Aorta (tissue), 5 donors: ENCODE measurements at places on chromosomes 2 and 18. TPM values are rescaled to one million over a fixed set of nuclear protein-coding genes. Genes with fewer than 3 reads are reported as not detected.

GRCh38 chr2:40129725-40130124, 322.2 kb downstream of the SLC8A1 start:
- no peak for DNase-seq

DNA sequence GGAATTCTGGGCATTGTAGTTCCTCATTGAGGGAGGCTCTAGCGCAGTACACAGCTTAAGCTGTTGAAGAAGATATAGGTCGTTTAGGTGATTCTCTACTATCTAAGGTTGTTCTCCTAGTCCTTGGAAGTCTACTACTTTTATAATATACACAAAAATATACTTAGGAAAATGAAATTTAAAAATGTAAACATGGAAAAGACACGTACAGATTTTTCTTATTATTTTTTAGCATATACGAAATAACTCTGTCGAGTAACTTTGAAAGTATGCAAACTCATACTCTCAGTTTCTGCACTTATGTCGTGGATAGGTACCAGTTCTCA, 272 bp upstream of the FASTKD1 start:
- DNase-seq: no peak

DNA sequence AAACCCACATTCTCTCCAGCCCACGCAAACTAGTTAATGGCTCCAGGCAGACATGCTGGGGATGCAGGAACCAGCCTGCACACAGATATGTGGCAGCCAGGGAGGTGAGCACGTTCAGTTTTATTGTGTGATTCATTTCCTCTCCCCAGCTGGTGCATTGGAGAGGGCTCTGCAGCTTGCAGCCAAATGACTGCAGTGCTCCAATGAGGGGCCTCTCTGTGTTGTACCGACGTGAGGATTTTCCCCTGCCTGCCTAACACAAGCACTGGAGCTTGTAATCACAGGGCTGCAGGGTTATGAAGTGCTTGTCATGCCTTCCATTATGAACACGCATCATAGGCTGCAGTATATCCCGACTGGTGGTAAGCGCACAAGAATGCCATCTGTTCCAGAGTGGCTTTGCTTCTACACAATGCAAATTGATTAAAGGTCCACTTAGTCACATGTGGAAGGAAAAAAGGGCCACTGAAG, 92.3 kb upstream of the THUMPD2 start:
- no peak for DNase-seq

The TTC32 gene
- polyA plus RNA-seq: 33.9 TPM

DNA sequence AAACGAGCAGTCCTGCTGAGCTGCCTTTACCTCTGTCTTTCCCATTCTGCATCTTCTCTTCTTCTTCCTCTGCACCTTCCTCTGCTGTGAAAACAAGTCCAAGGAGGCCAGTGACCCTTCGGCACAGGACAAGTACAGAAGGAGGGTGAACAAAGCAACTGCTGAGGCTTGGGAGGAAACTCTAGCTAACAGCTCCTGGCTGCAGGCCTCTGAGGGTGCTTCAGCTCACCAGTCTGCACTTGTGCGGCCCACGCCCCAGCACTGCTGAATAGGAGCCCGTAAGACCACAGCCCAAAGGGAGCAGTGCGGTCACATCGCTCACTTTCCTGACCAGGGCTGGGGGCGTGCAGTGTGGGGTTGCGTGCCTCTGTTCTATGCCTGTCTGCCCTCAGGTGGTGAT, 42.1 kb upstream of the DNMT3A start:
- DNase-seq: no peak

The GORASP2 gene
- polyA plus RNA-seq: 38.9 TPM

The IL1RL2 gene
- polyA plus RNA-seq: not detected

The POTEC gene
- polyA plus RNA-seq: not detected

The ALPP gene
- polyA plus RNA-seq: not detected

GRCh38 chr2:104914509-104914908, 60.6 kb downstream of the POU3F3 start:
- no peak for DNase-seq

GRCh38 chr18:41703744-41704530, 251.1 kb upstream of the PIK3C3 start:
- DNase-seq: no peak

GRCh38 chr2:156401861-156402260, 34.3 kb upstream of the GPD2 start:
- no peak for DNase-seq

- DNase-seq: no peak
Observed at GRCh38 chr2:146477383-146477782, 1367.4 kb upstream of the ACVR2A start.

GRCh38 chr2:203446780-203447179, 88.3 kb downstream of the RAPH1 start:
- no peak for DNase-seq

The PID1 gene
- polyA plus RNA-seq: 67.2 TPM

- no peak for DNase-seq
Observed at GRCh38 chr18:13826209-13826608, 2.3 kb downstream of the MC5R start.

The FTCDNL1 gene
- not detected for polyA plus RNA-seq

DNA sequence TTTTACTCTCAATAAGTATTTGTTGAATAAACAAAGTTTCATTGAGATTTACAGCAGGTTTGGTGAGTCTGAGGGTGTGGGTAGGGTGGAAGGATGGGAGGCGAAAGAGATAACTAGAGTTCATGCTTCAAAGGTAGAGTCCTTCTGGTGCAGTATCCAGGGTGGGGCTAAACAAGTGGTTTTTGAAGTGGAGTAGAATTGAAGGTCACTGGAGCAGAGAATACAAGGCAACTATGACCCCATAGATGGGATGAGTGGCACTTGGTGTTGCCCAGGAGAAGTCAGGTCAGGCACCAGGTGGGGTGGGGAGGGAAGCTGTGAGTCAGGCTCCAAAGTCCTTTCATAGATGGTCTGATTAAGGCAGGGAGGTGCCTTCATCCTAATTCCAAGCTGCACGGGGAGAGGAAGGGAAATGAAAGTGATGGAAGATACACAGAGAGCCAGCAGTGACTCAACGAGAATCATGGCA, 6.6 kb upstream of the CAB39 start:
- no peak for DNase-seq

- peak; percentile 83 for DNase-seq
Observed at GRCh38 chr18:22170421-22171257, 1.2 kb downstream of the GATA6 start.

- DNase-seq: no peak
Observed at GRCh38 chr2:95391641-95392310, 10.7 kb upstream of the FAHD2A start.

GRCh38 chr2:191296083-191297006, 51.1 kb downstream of the MYO1B start:
- no peak for DNase-seq

DNA sequence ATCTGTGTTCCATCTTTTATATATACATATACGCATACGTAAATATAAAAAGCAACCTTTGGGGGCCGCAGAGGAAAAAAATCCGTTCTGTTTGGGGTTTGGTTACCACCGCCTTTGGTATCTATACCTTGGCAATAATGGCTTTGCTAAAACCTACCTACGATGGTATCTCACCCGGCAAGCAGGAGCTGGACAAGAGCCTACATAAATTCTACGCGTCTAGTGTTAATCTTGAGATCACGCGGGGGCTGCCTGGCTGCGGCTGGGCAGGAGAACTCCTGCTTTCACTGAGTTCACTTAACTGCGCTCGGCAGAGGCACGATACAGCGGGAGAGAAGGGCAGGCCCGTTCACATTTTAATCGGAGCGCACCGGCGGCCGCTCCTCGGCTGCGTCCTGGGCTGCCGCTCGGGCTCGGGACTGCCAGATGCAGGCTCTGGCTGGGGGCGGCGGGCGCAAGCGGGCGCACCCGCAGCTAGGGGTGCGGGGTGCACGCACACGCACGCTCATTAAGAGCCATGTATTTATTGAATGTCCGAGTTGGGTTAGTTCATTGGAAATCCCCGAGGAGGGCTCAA, 1.7 kb upstream of the POU3F3 start:
- no peak for DNase-seq

DNA sequence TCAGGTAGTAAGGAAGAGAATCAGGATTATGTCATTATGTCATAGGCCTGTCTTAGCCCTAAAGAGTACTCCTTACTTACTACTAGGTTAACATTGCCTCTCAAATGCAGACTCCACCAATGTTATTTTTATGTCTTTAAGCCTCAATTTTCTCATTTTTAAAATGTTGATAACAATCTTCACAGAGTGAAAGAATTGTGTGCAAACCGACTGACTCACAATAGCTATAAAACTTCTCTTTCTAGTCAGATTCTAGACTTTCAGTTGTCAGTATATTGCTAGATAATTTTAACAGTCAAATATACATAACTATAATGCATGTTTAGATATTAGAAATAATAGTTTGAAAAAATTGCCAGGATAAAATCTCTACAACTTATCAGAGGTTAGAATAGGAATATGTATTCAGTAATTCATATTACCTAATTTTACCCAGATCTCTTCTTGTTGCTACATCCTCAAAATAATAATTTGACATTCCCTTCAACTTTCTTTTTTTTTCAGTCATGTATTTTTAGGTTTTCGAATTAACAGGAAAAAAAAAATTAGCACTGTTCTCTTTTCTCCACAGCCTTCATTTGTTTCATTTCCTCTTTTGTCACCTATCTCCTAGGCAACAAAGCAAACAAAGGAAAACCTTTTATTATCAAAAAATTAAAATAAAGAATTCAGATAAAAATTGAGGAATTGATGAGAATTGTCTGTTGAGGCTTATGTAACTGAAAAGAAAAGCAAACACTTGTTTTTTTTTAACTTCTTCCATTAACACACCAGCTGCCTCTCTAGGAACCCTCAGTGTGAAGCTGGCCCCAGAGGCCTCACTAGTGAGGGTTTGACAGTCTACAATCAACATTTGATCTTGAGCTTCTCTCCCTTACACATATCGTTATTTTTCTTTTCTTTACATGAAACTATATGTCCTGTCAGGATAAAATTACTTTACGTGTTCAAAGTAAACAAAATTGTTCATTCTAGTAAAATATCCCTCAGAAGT, 279.0 kb downstream of the CALCRL start:
- DNase-seq: no peak

- no peak for DNase-seq
Observed at GRCh38 chr2:70935468-70936164, at the start of gene ATP6V1B1. Gene ATP6V1B1, plus strand, starts transcription at chr2:70935900. Its CDS starts 55 bp downstream, at chr2:70935955.

The IL36RN gene
- not detected for polyA plus RNA-seq

The COL4A3 gene
- polyA plus RNA-seq: 22.7 TPM

- DNase-seq: peak; percentile 83
Observed at GRCh38 chr2:182642328-182642727, 73.7 kb upstream of the DNAJC10 start.

DNA sequence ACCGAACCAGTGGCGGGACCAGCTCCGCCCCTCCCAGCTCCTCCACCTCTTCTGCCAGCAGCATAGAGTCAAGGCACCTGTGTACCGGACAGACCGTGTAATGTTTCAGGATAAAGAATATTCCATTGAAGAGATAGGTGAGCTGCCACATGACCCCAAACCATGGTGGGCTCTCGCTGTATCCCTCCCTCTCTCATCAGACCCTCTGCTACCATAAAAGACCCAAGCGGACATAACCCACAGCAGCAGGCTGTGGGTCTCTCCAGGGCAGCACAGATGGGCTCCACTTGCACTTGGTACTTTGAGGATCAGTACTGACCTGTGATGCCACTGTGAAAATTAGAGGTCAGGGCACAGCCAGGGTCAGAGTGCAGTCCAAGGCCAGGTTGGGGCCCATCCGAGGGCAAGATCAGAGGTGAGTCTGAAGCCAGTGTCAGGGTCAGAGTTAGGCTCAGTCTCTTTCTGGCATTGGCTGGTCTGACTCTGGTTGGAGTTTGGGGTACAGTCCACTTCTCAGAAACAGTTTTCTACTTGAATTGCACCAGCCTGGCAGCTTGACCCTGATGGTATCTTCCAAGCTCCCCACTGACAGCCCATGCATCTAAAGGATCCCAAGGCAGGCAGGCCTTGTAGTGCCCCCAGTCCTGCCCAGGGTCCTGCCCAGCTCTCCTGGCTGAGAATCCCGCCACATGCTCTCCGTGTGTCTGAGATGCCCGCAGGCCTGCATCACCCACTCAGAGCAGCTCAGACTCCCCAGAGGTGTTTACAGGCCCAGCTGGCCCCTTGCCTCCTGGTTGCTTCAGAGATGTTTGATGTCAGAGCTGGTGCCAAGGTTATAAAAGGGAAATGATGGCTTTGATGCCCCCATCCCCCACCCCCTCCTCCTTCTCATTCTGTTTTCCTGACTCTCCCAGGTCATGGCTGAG, 212.1 kb downstream of the DYSF start:
- peak; percentile 39 for DNase-seq

The GKN2 gene
- polyA plus RNA-seq: 1.9 TPM

The CDH7 gene
- polyA plus RNA-seq: not detected

The IL36G gene
- polyA plus RNA-seq: not detected

DNA sequence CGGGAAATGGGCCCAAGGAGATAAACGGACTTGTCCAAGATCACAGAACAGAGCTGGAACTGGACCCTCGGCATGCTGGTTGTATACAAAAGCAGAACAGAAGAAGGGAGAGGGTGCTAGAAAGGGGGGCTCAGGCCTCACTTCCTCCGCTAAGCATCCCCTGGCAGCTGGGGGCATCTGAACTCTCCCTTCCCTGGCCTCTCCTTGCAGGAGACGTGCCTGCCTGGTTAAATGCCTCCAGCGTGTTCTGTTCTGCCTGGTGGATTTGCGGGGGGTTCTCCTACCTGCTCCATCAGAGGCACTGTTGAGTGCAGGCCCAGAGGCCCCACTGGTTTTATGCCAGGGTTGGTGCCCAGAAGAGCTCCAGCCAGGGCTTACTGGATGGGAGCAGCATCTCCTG, 124.7 kb downstream of the ZFP36L2 start:
- DNase-seq: no peak

The PDE11A gene
- polyA plus RNA-seq: 0.03 TPM

The EPHA4 gene
- 2.9 TPM for polyA plus RNA-seq

DNA sequence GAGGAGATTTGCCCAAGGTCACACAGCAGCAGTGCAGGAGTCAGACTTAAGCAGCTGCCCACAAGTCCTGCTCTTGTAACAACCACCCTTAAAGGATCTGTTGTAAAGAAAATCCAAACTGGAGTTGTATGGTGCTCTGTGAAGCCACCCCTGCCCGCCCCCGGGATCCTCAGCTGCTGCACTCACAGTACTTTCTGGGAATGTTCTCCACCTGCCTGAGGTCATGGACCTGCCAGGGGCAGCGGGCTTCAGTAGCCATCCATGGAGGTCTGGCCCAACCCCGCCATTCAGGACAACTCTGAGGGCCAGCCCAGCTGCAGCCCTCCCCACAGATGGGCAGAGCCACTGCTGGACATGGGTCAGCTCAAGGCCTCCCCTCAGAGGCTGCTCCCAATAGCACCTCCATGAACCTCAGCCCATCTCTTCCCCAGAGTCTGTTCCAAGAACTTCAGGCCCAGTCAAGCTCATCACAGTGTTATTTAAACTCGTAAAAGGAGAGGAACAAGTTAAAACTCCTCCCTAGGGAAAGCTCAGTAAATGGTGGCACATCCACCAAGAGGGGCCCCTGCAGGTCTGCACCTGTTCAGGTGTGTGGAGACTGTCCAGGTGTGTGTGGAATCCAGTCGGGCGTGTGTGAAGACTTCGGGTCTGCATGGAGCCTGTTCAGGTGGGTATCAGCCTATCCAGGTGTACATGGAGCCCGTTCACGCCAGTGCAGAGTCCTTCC, 39.4 kb upstream of the GPC1 start:
- peak; percentile 71 for DNase-seq

- DNase-seq: peak; percentile 62
Observed at GRCh38 chr2:109457794-109458193, 156.0 kb downstream of the SEPTIN10 start.

The DTNA gene
- polyA plus RNA-seq: 47.8 TPM

The METTL5 gene
- polyA plus RNA-seq: 76.4 TPM
